ENCODE measurements at places on chromosomes 2 and 18.

- no peak for DNase-seq
Measured at GRCh38 chr2:220152281-220152935, 525.0 kb downstream of the SLC4A3 start.

GRCh38 chr18:75293591-75293990, 83.0 kb downstream of the TSHZ1 start:
- DNase-seq = no peak

DNA sequence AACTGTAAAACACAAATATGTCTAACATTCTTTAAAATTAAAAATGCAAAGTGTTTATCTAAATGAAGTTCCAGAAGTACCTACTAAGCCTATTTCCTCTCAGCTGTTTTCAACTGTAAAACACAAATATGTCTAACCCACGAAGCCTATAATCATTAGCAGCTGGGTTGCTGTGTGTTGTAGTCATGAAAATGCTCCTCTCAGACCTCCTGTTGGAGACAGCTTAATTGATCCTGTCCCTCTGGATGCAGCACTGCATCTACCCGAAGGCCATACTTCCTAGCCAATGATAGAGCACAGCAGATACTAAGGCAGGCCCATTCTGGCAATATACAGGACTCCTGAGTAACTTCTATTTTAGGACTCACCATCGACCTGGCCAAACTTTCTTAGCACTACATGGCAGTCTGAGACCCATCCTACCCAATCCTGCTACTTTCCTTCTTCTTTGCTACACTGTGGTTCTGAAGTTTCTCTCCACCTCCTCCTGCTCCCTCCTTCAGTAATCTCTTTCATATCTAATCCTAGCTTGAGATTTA, 92.5 kb upstream of the RBBP8 start:
- peak; percentile 29 for DNase-seq

GRCh38 chr2:216774620-216775019, 79.3 kb upstream of the IGFBP5 start:
- DNase-seq = no peak

DNA sequence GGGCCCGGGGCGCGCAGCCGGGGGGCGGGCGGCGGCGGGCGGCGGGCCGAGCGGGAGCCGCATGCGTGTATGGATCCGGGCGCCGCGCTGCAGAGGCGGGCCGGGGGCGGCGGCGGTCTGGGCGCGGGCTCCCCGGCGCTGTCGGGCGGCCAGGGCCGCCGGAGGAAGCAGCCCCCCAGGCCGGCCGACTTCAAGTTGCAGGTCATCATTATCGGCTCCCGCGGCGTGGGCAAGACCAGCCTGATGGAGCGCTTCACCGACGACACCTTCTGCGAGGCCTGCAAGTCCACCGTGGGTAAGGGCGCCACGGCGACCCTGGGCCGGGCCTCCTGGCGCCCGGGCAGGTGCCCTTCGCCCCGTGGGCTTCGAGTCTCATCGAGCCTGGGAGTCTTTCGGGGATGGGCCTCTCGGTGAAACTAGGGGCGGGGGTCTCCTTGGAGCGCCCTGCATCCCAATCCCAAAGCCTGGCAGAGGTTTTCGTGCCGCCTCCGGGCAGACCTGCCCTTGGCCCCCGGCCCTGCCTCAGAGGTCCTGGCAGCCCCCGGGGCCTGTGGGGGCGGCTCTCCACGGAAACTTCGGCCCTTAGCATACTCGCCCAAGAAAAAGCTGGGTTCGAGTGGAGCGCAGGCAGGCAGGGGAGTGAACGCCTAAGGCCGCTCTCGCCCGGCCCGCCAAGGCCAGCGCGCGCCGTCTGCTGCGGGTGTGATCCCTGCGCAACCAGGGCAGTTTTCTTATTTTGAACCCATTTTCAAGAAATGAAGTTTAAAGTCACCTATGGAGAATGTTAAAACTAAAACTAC, 622 bp downstream of the RAB12 start:
- DNase-seq = no peak

GRCh38 chr2:37616677-37617005, 54.8 kb downstream of the CDC42EP3 start:
- DNase-seq = no peak

DNA sequence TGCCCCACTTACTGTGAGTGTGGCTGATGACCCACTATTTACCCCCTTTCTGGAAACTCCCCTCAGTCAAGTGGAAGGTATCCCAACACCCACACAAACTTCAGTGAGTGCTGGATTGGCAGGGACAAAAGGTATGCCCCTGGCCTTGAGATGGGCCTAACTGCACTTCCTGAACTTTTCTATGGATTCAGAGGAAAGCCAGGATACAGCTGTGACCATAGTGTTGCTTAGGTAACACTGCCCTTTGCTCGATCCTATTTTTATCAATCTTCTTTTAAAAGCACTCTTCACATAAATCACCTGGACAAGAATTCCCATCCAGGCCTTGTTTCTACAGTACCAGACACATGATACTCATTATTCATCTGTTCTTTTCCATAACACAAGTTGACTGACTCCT, 671.5 kb upstream of the SLC8A1 start:
- DNase-seq = no peak

- DNase-seq = no peak
Measured at GRCh38 chr2:220192994-220193753, 565.7 kb downstream of the SLC4A3 start.

DNA sequence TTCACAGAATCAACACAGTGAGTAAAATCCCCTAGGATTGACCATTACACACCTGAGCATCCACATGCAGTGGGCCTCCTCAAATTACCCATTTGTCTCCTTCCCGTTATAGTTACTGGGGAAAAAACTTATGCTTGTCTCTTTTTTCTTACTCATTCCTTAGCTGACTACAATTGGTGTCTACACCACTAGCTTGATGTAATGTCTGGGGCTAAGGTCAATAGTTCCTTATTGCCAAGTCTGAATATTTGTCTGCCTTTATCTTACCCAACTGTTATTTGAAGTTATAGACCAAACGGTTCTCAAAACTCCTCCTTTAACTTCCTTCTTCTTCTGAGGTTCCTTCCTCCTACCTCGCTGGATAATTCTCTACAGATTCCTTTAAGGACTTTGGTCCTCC, 41.9 kb upstream of the TMEM17 start:
- no peak for DNase-seq

DNA sequence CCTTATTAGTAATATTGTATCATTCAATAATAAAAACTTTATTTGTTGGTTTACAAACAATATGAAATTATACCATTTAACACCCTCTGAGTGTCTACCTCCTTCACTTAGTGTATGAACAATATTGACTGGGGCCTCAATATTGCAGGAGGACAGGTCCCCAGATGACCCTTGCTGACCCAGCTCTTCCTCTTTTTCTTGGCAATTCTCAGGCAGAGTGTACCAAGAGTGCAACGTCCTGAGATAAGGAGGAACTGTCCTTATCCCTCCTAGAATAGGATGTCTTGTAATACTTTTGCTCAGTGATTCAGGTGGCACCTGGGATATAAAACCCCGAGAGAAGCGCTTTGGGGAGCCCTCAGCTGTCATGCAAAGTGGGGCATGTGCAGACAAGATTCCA, 76.8 kb downstream of the PLA2R1 start:
- DNase-seq = no peak

- DNase-seq = no peak
Measured at GRCh38 chr2:235024931-235025773, 73.3 kb downstream of the SH3BP4 start.

DNA sequence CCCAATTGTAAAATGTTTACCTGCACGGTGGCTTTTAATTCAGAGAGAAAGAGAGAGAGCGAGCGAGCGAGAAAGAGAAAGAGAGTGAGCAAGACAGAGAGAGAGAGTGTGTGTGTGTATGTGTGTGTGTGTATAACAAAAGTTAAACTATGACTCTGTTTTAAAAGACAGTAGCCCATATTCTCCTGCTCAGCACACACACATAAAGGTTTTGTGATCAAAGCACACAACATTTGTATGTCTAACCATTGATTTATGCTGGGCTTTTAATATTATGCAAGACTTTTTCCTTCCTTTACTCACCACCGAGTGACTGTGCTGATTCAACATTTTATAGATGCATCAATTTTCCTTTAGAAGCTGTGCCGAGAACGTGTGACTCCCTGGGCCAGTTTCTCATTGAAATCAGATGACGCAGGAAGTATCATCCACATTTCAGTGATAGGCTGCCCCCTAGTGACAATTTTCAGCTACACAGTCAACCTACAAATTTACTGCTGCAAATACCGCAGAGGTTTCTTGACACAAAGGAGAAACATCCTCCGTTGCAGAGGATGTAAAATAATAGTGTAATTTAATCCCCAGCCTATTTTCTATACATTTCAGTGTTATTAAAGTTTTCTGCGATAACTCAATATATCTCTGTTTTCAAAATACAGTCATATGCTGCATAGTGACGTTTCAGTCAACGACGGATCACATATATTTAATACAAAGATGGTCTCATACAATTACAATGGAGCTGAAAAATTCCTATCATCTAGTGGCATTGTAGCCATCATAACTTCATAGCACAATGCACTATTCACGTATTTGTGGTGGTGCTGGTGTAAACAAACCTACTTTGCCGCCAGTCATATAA, 165.9 kb upstream of the TANK start:
- DNase-seq = peak; percentile 83

DNA sequence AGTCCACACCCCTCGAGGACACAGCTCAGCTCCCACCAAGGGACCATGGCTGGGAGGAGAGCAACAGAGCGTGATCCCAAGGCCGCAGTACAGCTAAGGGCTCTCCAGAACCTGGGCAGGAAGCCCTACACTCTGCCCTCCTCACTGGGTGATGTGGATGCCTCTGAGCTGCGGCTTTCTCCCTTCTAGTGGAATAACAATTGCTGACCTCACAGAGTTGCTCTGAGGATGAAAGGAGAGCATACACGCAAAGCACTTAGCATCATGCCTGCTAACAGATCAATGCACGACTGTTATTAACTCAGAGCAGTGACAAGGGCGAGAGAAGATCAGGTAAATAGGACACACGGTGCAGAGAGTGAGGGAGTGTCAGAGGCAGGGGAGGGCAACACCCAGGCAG, 74.2 kb downstream of the ZFP36L2 start:
- no peak for DNase-seq

Data from HFF-Myc (cell line).